EH (cell line): ENCODE measurements at places on chromosomes 4 and X.

- no peak for DNase-seq
Observed at GRCh38 chr4:56844802-56845580, 23.5 kb upstream of the SPINK2 start.

- DNase-seq = no peak
Observed at GRCh38 chr4:109648266-109648996, 54.8 kb downstream of the CASP6 start.

GRCh38 chrX:146056511-146057081 is 239.0 kb downstream of the SLITRK2 start:
- DNase-seq = no peak

DNA sequence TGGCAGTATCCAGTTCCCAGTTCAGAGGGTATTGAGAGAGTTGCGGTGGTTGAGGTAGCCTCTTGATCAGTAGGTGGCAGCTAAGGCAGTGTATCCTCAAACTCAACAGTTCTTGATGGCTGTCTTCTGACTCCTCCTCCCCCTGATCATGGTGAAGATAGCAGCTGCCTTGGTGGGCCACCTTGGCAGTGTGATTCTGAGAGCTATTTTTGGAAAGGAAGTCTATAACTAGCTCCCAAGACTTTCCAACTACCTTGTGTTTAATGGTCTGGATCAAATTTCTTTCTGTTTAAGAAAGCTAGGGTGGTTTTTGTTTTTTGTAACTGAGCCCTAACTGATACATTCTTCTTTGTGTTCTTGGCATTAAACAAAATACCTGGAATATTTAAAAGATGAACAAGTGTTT is 10.5 kb upstream of the TBC1D19 start:
- DNase-seq = peak; percentile 31

DNA sequence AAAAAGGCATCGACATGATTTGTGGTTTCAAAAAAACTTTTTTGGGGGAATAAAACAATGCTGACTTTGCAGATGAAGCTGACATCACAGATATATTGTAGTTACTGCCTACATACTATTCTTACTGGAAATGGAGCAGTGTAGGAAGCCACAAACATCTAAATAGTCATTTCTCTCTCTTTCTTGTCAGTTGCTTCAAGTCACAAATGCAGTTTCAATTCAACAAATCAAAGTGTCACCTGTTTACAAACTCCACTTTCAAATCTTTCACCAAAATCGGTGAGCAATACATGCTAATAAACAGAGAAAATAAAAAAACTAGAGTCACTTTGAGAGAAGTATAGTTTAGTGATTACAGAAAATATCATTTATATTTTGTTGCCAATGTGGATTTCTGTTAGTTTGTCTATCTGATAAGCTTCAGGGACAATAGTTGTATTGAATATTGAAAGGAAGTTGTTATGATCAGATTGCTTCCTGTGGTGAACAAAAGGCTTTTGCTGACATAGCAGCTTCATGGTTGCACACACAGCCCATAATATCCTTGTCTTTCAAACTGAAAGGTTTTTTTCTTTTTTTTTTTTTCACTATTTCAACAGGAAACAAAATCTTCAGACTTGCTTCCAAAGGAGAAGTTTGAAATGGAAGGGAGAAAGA is 49.7 kb upstream of the PTPN13 start:
- DNase-seq = no peak
